K562 (cell line): ENCODE measurements at places on chromosomes 5 and 9. TPM values are rescaled to one million over a fixed set of nuclear protein-coding genes. Genes with fewer than 3 reads are reported as not detected.
A peak's percentile ranks its signal among the peaks of the same experiment; 100 is the strongest.

GRCh38 chr5:103587185-103587748 lies 24.7 kb upstream of the NUDT12 start:
- peak; percentile 28 for DNase-seq

DNA sequence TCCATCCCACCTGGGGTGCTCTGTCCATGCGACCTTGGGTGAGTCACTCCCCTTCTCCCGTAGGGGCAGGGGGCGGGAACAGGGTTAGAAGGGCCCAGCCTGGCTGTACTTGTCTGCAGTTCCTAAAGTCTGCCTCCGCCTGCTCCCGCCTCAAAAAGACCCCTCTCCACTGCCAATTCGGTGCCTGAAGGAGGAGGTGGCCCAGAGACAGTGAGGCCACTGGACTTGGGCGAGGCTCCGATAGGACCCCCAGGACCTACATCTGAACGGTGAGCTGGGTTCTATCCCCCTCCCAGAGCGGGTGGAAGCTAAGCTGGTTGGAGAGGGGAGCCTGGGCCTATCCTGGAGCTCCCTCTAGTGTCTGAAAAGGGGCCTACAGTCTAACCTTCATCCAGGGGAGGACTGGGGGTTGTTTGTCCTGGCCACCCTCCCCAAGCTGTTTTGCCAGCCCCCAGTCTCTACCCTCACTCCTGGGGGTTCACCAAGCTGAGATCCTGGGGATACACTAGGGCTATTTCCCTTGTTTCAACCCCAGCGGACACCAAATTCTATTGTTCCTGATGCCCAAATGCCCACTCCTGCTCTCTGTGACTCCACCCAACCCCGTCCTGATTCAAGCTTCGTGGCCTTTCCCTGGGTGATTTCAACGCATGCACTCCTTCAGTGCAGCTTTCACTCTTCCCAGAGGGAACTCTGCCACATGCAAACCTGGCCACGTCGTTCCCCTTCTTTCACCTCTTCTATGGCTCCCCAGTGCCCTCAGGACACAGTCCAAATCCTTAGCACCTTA lies 6.1 kb upstream of the CRB2 start:
- DNase-seq, result peak; percentile 87

- no peak for DNase-seq
Observed at GRCh38 chr5:2906302-2907090, 155.0 kb upstream of the IRX2 start.

- DNase-seq, result no peak
Observed at GRCh38 chr9:126122901-126123616, 203.6 kb upstream of the MVB12B start.

- no peak for DNase-seq
Observed at GRCh38 chr5:154568589-154568988, 90.6 kb upstream of the HAND1 start.

DNA sequence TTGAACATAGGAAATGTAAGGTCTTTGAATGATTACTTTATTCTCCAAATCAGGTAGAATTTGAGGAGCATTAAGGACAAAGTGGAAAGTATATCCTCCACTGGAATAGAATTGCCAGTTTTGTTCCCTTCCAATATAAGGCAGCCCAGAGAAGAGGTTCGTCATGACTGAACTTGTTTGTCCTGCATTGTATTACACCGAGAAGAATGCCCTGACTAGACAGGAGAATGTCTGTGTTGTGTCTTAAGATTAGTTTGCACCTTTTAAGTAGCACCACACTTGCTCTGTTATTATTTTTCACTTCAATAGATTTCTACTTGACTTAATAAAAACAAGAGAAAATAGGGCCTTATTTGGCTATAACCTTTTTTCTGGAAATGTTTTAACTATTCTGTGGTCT lies 586.2 kb upstream of the PTGER4 start:
- no peak for DNase-seq

DNA sequence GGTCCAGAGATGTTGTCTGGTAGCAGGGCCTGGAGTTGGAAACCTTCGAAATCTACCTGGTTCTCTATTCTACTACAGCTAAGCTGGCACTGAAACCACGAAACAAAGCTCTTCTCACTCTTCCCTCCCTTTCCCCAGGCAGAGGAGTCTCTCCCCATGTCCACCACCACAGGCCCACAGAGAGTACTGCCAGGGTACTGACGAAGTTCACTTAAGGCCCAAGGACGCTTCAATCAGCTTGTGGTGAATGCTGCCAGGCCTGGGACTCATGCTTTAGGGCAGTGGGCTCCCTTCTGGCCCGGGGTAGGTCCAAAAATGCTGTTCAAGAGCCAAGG lies 17.3 kb upstream of the CCNB1 start:
- no peak for DNase-seq

GRCh38 chr5:138439477-138440158 lies 761 bp downstream of the REEP2 start:
- DNase-seq, result no peak

- DNase-seq, result no peak
Observed at GRCh38 chr5:177980743-177981151, 15.3 kb downstream of the PROP1 start.

- DNase-seq, result no peak
Observed at GRCh38 chr5:126948011-126948355, 82.4 kb downstream of the MARCHF3 start.

- DNase-seq, result no peak
Observed at GRCh38 chr9:34665067-34665380, 2.6 kb upstream of the CCL27 start.

DNA sequence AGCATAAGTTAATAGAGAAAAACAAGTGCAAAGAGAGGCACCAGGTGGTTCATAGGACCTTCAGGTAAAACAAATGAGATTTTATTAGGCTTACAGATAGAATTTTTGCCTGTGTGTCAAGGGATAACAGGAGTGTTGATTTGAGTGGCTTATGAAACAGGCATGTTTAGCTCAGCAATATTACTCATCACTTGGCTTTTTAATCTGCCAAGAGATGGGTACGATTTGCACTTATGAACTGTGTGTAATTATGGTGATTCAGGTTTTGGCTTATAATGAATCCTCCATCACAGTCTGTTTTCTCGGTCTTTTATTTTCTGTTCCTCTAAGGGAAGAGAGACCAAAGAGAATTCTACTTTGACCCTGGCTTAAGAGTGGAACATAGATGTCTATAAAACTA lies 199.3 kb downstream of the DMRTA1 start:
- no peak for DNase-seq

DNA sequence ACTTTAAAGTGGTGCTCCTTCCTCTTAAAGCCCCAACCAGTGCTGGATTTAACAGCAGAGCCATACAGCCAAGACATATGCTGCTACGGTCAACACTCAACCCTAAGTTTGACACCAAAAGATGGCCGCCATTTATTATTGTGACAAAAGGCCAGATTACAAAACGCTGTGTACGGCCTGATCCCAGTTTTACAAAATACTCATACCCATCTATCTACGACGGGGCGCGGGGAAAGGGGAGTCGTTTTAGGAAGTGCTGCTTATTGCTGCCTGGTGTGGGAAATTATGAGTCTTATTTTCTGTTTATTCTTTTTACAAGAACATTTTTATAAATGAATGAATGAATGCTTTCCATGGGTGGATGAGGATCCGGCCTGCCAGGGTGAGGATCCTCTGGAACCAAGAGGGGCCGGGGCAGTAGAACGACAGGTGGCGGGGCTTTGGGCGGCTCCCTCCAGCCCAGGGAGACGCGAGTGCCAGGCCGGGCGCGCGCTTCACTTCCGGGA lies 457 bp upstream of the IDNK start:
- DNase-seq, result peak; percentile 63

DNA sequence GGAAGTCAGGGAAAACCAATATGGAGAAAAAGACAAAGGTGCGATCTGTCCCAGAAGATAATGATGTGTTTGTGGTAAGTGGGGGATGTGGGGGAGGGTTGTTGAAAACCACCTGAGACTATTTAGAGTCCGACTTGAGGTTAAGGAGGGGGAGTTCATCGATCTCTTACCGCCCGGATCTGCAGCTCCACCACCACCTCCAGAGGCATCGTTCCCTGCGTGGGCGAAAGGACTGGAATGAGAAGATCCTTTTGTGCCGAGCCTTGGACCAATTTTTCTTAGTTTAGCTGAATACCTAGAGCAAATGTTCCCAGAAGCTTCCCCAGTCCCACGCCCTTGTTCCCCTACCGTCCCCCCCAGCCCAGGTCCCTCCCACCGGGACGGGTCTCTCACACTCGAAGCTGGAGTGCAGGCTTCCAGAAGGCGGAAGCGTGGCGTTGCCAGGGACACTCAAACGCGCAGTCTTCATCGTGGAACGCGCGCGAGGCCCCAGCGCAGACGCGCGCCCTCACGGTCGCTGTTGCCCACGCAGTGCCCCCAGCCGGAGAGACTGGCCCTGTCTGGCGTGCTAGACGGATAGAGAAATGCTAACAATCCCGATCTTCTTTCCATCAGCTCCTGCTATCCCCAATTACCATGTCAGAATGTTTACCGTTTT lies at the start of gene SPATA6L:
TSS of gene SPATA6L (minus strand) at position 439 of the 658 bp plus-strand sequence. CDS start at position 209, 230 bp downstream.
- no peak for DNase-seq

GRCh38 chr9:95766906-95767305 lies 108.6 kb upstream of the ERCC6L2 start:
- DNase-seq, result no peak

- no peak for DNase-seq
Observed at GRCh38 chr5:115939059-115939458, 23.2 kb upstream of the LVRN start.

GRCh38 chr5:167207081-167207480 lies 1084.4 kb upstream of the WWC1 start:
- DNase-seq, result no peak

DNA sequence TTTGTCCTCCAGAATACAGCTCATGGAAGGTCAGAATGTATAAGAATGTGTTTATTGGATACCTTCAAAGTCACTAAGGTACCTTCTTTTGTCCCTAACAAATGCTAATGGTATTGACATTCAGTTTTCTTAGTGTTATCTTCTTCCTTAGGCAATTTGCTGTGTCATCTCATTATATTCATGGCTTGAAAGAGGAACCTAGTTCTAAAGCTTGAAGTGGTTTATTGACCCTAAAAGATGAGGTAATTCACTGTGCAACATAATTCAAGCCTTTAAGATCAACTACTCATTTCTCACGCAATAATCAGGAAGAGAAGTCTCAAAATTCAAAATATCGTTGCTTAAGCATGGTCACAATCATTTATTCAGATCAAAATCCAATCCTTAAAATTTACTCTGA lies 342.7 kb upstream of the RIOK2 start:
- DNase-seq, result no peak

DNA sequence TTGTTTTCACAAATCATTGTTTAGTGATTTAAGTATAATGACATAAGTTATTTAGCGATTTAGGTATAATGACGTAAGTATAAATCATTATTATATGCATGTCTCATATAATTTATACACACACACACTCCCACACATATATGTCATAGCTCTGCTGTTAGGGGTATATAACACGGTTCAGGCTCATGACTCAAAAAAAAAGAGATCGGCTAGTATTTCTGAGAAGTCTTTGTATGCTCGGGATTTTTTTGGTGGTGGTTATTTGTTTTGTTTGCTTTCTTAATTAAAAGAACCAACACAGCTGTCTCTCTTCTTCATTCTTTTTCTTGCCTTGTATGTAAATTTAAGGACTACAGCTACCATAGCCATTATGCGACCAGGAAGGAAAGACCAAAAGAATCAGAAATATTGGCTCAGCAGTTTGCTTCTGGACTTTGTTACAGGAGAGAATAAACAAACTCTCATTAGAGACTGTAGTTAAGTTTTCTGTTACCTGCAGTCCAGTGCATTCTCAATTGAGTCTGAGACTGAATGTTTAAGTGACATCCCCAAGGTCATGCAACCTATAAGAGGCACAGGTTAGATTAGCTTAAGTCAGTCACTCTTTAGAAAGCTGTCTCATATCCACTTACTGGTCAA lies 83.2 kb upstream of the NREP start:
- DNase-seq, result no peak

DNA sequence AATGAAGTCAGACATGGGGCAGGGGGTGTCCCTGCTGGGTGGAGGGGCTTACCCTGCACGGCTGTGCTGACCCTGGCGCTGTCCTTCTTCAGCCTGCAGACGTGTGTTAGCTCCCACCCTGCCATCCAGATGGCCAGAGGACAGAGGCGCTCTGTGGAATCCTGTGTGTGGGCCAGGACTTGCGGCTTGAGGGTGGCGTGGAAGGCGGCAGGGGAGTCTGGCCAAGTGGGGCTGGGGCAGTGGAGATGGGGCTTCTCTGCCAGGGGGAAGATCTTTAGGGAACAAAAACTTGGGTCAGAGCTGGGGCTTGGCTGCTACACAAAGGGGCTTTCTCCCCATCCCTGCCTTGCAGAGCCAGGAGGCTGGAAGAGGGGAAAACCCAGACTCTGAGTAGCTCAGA lies 46.5 kb upstream of the SYNPO start:
- no peak for DNase-seq

GRCh38 chr5:112407666-112408065 lies 11.4 kb downstream of the EPB41L4A start:
- DNase-seq, result no peak

Gene PCDH12
- 0.04 TPM in 1 of 2 replicates, not detected in the other for total RNA-seq

Gene ADAMTS16
- total RNA-seq, result 0.07 TPM in 1 of 2 replicates, not detected in the other

Gene PCSK5
- 0.09 TPM in 1 of 2 replicates, not detected in the other for total RNA-seq

Gene GRIN3A
- not detected in 2 replicates for total RNA-seq

Gene PRSS3
- total RNA-seq, result 0.42 and 1.3 TPM in 2 replicates

Gene CSF1R
- total RNA-seq, result 0.20 and 0.22 TPM in 2 replicates

Gene PCDHGA3
- 0.24 and 0.38 TPM in 2 replicates for total RNA-seq

Gene GFI1B
- 73.4 and 75.7 TPM in 2 replicates for total RNA-seq

Gene TLR4
- 0.02 and 0.04 TPM in 2 replicates for total RNA-seq

Gene IFNE
- total RNA-seq, result not detected in 2 replicates
